ENCODE measurements at places on chromosomes 7 and 10. TPM values are rescaled to one million over a fixed set of nuclear protein-coding genes. Genes with fewer than 3 reads are reported as not detected.

GRCh38 chr7:34451923-34452322, 206.1 kb upstream of the NPSR1 start:
- no peak overlapping the region for H3K27ac ChIP-seq
- H3K4me3 ChIP-seq, result no peak overlapping the region
- no peak for DNase-seq

DNA sequence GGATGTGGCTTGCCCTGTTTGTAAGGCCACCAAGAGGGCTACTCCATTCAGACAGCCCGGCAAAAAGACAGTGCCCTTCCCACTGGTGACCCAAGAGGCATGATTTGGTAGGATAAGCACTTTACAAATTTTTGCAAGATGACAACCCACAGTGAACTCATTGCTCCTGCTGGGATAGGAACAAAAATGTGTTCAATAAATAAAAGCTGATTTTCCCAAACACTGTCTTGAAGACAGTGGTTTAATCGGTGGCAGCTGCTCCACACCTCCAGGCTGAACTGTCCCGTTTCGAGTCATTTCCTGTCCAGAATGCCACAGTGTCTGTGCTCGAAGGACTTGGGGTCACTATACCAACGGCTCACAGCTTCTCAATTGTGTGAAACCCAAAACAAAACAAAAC, 45.1 kb upstream of the NPTX2 start:
- DNase-seq, result no peak
- no peak overlapping the region for H3K27ac ChIP-seq
- no peak overlapping the region for H3K4me3 ChIP-seq
- peaks cover 3% of the 10 kb centered on the region for H3K36me3 ChIP-seq

DNA sequence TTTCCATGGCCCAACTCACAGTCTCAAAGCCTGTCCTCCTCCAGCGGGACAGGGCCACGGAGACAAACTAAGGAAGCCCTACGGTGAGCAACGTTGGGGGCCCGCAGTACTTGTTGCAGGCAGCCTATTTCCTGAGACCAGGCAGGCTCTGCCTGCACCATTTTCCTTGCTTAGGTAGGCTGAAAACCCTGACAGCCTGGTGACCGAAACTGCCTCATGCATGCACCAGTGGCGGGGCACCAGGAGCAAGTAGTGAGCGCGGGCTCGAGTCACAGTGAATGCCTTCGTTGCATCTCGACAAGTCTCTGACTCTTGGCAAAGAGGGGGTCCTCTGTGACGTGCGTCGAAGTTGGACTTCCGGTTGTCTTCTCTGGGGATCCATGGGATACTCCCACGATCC, 23.3 kb upstream of the ZNF273 start:
- H3K4me1 ChIP-seq, result peaks cover 16% of the 10 kb centered on the region
- peaks cover 42% of the 10 kb centered on the region for H3K27me3 ChIP-seq
- no peak overlapping the region for H3K4me3 ChIP-seq
- H3K36me3 ChIP-seq, result no peaks in the 10 kb centered on the region
- H3K27ac ChIP-seq, result no peak overlapping the region

DNA sequence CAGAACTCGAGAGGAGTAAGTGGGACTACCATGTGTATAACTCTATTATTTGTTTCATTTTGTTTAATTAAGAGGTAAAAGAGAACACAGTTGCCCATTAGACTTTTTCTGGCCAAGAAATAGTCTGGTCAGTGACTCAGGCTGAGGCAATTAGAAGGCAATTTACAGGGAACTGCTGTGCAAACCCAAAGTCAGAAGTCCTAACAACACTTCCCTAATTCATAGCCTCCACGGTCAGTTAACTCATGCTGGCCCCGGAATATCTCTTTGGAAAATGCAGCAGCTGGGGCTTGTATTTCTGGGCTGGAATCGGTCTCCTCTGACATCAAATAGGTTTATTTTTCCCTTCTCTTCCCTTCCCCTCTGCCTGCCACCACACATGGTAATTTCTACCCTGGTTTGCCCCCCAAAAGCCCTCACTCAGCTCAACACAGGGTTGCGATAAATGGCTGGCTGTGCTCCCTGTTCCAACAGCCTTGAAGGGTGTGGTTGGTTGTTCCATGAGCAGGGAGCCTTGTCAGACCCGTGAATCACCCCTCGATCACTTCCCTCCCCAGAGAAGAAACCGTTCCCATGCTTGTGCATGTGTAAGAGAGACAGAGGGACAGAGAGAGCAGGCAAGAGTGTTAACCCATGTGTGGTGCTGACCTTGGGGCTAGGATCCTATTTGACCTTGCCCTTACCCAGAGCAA, 5.3 kb downstream of the SH3PXD2A start:
- no peak overlapping the region for H3K4me3 ChIP-seq
- H3K27me3 ChIP-seq, result peaks cover 16% of the 10 kb centered on the region
- no peaks in the 10 kb centered on the region for H3K36me3 ChIP-seq
- DNase-seq, result no peak
- no peak overlapping the region for H3K27ac ChIP-seq

DNA sequence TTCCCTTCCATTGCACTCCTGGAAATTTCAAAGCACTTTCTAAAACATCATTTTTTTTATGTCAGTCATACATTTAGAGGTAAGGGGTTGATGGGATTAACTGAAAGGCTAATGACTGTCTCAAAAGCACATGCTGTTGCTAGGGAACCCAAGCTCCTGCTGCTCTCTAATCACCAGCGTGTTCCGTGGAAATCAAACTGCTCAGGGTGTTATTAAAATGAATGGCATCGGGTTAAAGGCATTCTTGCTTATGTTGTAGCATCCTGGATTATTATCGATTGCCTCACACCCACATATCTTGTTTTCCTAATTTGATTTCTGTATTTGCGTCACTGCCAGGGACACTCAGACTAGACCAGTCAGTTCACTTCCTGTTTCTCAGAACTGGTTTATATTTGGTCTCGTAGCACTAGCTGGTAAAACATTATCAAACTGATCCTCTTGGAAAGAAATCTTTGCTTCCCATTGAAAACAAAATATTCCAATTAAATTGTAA, 216.5 kb upstream of the MKLN1 start:
- peak; percentile 33 for DNase-seq
- peak overlapping the region; percentile 94 for H3K4me3 ChIP-seq
- peaks cover 31% of the 10 kb centered on the region for H3K4me1 ChIP-seq

GRCh38 chr10:96700374-96701099, 19.8 kb downstream of the PIK3AP1 start:
- DNase-seq, result no peak
- H3K4me3 ChIP-seq, result no peak overlapping the region
- H3K27me3 ChIP-seq, result no peaks in the 10 kb centered on the region
- peaks cover 10% of the 10 kb centered on the region for H3K4me1 ChIP-seq
- no peaks in the 10 kb centered on the region for H3K36me3 ChIP-seq

- H3K27me3 ChIP-seq, result peaks cover 3% of the 10 kb centered on the region
- no peak for DNase-seq
- H3K36me3 ChIP-seq, result no peaks in the 10 kb centered on the region
- H3K27ac ChIP-seq, result no peak overlapping the region
- no peaks in the 10 kb centered on the region for H3K4me1 ChIP-seq
Observed at GRCh38 chr7:156031679-156032478, 219.6 kb upstream of the SHH start.

- no peak for DNase-seq
- H3K27ac ChIP-seq, result no peak overlapping the region
- no peaks in the 10 kb centered on the region for H3K4me1 ChIP-seq
- H3K4me3 ChIP-seq, result no peak overlapping the region
Observed at GRCh38 chr7:33757050-33757449, 148.3 kb upstream of the BMPER start.

- peaks cover 40% of the 10 kb centered on the region for H3K27me3 ChIP-seq
- DNase-seq, result no peak
- no peak overlapping the region for H3K4me3 ChIP-seq
- H3K4me1 ChIP-seq, result peaks cover 25% of the 10 kb centered on the region
- no peak overlapping the region for H3K27ac ChIP-seq
Observed at GRCh38 chr7:96833676-96834453, 124.2 kb upstream of the SEM1 start.

- peak overlapping the region; percentile 51 for H3K27ac ChIP-seq
- no peak overlapping the region for H3K4me3 ChIP-seq
- peaks cover 18% of the 10 kb centered on the region for H3K4me1 ChIP-seq
- no peaks in the 10 kb centered on the region for H3K27me3 ChIP-seq
- peak; percentile 78 for DNase-seq
Observed at GRCh38 chr7:144384555-144385245, 18.8 kb downstream of the NOBOX start.

DNA sequence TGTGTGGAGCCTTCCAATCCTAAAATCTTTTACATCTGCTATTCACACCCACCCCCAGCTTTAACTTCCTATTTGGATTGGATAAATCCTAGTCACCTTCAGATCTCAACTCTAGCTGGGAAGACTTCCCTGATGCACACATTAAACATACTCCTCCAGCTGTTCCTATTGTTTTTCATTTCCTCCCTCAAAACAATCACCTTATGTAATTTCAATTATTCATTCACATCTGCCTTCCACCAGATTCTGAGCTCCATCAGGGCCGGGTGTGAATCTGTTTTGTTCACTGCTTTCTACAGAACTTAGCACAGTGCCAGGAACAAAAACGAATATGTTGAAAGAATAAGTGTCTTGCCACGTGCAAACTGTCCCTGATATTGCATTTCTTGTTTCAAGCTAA, 497.4 kb downstream of the PLXDC2 start:
- no peaks in the 10 kb centered on the region for H3K27me3 ChIP-seq
- H3K4me3 ChIP-seq, result no peak overlapping the region
- no peaks in the 10 kb centered on the region for H3K4me1 ChIP-seq
- no peak for DNase-seq
- no peak overlapping the region for H3K27ac ChIP-seq

DNA sequence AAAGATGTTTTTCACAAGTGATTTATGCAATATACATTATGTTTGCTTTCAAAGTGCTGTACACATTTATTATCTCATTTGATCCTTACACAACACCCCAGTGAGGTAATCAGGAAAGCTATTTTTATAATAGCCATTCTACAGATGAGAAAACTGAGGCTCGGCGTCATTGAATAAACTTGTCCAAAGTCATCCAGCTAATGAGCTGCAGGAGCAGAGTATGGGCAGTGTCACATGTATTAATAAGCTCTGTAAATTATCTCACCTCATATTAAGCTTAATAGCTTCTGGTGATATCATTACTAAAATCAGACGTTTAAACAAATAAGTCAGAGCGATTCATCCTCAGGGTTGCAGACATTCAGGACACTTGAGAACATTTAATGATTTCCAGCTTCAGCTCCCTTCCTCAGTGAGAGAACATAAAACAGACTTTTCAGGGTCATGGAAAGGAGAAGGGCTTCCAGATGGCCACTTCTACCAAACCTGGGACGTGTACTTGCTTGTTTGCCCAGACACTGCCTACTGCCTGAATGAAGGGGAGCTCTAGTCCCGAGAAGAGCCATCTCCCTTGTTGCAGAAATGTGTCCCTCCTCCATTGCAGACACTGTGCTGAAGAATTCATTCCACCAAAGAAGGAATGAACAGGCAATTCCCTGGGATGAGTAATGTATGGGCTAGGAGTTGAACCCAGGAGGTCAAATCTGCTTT, 20.5 kb upstream of the FZD1 start:
- H3K4me3 ChIP-seq, result no peak overlapping the region
- no peak for DNase-seq
- H3K36me3 ChIP-seq, result no peaks in the 10 kb centered on the region
- no peaks in the 10 kb centered on the region for H3K4me1 ChIP-seq

- no peak for DNase-seq
- no peaks in the 10 kb centered on the region for H3K36me3 ChIP-seq
- no peak overlapping the region for H3K27ac ChIP-seq
Observed at GRCh38 chr7:157703131-157703530, 366.3 kb downstream of the DNAJB6 start.

GRCh38 chr7:46969303-46970130, 612.4 kb downstream of the TNS3 start:
- H3K27me3 ChIP-seq, result no peaks in the 10 kb centered on the region
- H3K36me3 ChIP-seq, result no peaks in the 10 kb centered on the region
- no peak overlapping the region for H3K4me3 ChIP-seq
- no peak for DNase-seq
- H3K4me1 ChIP-seq, result no peaks in the 10 kb centered on the region

DNA sequence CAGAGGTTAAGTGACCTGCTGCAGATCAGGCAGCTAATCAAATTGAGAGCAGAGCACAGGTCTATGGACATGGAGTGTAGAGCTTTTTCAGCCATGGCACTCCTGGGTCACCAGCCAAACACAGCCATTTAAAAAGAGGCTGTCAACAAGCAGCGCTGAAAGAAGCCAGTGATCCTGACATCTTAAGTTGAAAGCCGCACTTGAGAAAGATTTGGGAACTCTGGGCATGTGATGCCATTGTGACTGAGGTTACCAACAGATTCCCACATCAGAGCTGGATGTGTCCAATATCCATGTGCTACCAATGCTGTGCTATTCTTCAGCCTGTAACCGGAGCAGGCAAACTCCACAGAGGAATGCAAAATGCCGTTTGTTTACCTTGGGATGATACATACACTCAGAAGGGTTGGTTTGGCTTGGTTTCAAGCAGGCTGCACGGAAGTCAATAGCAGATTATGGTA, 56.2 kb upstream of the ABLIM1 start:
- no peaks in the 10 kb centered on the region for H3K36me3 ChIP-seq
- H3K27me3 ChIP-seq, result peaks cover 7% of the 10 kb centered on the region
- DNase-seq, result no peak
- no peak overlapping the region for H3K27ac ChIP-seq
- no peaks in the 10 kb centered on the region for H3K4me1 ChIP-seq
- H3K4me3 ChIP-seq, result no peak overlapping the region

DNA sequence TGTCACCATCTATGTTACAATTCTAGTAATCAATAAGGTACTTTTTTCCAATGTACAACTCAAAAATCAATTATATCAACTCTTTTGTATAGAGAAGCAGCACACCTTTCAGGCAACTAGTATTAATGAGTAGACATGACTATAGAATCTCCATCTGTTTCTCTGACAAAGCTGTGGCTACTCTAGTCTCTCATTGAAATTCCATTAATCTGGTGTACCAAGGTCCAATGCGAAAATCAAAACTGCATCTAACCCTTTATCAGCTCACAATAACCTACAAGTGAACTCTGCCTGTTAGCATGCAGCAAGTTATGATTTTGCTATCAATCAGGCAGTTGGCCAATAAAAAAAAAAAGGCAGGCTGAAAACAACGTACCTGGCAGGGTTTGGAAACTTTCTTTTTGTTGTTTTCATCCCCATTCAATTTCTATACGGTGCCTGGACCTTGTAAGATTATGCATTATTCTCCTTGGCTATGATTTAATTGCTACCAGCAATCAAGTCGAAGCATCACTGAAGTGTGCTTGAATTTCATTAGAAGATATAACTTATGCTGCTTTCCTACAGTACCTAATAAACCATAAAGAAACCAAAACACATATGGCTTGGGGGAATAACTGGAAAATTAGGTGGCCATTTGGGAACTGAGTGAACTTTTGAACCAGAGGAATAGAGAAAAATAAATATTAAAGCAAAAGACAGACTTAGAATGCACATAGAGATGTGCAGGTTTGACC, 23.2 kb downstream of the SKAP2 start:
- no peak overlapping the region for H3K27ac ChIP-seq
- no peak overlapping the region for H3K4me3 ChIP-seq
- DNase-seq, result no peak

ERVW-1 gene
- not detected for total RNA-seq

FAM25G gene
- not detected for total RNA-seq

ZNF365 gene
- total RNA-seq, result 1.4 TPM

DNTT gene
- total RNA-seq, result not detected

PDK4 gene
- total RNA-seq, result not detected

AVL9 gene
- total RNA-seq, result 39.6 TPM

Data from activated CD4-positive, alpha-beta memory T cell treated with anti-CD3 and anti-CD28 coated beads for 36 hours (primary cell).